ENCODE measurements at places on chromosomes 12 and 14.
A peak's percentile ranks its signal among the peaks of the same experiment; 100 is the strongest.

DNA sequence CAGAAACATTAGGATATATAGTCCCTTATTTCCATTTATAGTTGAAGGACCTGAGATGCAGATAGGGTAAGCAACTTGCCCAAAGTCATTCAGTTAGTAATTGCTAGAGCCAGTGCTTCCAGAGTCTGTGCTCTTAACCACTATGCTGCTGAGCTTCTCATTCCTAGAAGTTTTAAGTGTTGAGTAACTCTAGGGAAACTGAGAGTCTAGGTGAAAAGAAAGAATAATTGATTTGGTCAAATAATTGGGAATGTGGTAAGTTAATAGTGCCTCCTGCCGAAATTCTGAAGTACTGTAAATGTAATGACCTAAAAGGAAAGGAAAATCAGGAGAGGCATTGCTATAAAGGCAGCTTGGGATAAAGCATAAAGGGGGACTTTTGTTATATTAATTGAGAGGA lies 14.1 kb downstream of the PYROXD1 start:
- peak; percentile 28 for DNase-seq

DNA sequence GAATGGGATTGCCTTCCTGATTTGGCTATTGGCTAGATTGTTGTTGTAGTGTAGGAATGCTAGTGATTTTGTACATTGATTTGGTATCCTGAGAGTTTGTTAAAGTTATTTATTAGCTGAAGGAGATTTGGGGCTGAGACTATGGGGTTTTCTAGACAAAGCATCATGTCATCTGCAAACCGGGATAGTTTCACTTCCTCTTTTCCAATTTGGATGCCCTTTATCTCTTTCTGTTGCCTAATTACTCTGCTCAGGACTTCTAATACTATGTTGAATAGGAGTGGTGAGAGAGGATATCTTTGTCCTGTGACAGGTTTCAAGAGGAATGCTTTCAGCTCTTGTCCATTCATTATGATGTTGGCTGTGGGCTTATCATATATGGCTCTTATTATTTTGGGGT lies 265.7 kb upstream of the MGAT4C start:
- DNase-seq: no peak

- no peak for DNase-seq
These were observed 74.0 kb downstream of the KIF21A start for GRCh38 chr12:39368891-39369290.

GRCh38 chr12:109621211-109621694 lies 47.7 kb downstream of the MVK start:
- DNase-seq: no peak

DNA sequence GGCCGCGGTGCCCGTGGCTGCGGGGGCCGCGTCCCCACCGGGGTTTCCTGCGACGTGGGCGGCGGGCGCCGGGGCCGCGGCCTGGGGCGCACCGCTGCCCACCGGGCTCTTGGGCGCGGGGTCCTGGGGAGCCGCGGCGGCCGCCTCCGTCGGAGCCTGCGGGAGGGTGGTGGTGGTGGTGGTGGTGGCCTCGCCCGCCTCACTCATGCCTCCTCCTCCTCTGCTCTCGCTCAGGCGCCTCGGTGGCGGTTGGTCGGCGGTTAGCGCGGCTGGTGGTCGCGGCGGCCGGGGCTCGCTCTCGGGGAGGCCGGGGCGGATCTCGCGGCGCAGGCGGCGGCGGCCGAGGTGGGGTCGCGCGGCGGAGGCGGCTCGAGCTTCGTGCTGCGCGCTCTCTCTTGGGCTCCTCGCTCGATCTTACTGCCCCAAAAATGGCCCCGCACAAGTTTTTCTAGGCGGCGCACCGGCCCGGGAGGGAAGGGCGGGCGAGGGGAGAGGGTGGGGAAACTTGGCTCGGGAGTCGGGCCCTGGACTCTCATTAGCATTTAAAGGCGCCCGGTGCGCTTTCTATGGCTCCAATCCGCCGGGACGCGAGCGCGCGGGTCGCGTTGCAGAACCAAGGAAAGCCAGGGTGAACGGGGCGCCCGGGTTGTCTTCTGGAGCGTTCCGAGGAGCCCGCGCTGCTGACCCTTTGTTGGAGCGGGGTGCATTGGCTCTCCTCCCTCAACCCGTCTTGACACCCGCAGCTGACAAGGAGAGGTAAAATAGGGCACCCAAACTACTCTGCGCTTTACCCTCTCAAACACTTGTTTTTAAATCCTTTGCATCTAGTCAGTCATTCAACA lies at the start of gene YBX3:
TSS of gene YBX3 (minus strand) at position 419 of the 842 bp plus-strand sequence. CDS start at position 207, 212 bp downstream.
- DNase-seq: peak; percentile 87

- DNase-seq: no peak
These were observed 75.9 kb upstream of the FBRSL1 start for GRCh38 chr12:132413931-132414588.
